GM12891 (cell line): ENCODE measurements at places on chromosomes 5 and 9.

DNA sequence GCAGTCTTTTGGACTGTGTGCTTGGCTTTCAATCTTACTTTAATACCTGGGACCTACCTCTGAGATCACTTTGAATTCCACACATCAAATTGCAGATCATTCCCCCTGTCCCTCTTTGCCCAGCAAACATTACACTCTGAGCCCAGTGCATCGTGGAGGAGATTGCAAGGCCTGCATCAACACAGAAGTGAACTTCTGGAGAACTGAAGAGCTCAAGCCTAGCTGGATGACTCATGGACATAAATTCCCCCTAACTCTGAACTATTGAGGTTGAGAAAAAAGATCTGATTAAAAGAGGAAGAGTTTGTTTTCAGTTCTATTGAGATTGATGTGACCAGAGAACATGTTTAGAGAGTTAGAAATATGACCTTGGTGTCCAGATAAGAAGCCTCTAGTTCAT, 316.0 kb upstream of the DMAC1 start:
- no peak for DNase-seq

DNA sequence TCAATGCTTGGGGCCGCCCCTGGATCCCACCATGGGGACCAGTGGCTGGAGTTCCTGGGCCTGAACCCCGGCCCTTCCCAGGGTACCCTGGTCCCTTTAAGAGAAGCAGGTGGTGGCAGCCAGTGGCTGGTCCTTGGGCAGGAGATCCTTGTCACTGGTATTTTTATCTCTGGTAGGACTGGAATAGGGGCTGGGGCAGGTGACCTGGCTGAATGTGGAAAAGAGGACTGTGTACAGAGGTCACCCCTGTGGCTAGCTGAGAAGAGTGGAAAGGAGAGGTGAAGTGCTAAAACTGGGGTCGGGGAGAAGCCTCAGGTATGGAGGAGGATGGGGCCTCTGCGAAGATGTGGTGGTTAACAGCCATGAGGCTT, 7.0 kb downstream of the CRAT start:
- DNase-seq = no peak

- no peak for DNase-seq
Measured at GRCh38 chr9:92550765-92551164, 15.0 kb upstream of the ECM2 start.

- DNase-seq = no peak
Measured at GRCh38 chr5:169809281-169809680, 171.0 kb downstream of the INSYN2B start.

DNA sequence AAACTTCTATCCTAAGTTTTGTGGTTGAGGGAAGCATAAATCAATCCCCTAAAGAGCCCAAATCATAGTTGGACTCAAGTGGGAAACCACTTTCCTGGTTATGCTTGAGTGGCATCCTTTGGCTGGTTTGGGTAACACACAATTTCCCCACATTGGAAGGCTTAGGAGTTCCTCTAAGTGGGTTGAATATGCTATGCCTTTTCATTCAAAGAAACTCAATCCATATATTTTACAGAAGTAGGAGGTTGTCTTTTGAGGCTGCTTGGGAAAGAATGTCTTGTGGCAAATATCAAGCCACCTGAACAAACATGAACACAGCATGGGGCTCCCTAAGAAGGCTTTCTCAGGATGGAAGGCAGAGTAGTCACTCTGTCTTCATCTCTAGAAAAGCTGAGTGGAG, 121.1 kb downstream of the SPATA31D1 start:
- no peak for DNase-seq

DNA sequence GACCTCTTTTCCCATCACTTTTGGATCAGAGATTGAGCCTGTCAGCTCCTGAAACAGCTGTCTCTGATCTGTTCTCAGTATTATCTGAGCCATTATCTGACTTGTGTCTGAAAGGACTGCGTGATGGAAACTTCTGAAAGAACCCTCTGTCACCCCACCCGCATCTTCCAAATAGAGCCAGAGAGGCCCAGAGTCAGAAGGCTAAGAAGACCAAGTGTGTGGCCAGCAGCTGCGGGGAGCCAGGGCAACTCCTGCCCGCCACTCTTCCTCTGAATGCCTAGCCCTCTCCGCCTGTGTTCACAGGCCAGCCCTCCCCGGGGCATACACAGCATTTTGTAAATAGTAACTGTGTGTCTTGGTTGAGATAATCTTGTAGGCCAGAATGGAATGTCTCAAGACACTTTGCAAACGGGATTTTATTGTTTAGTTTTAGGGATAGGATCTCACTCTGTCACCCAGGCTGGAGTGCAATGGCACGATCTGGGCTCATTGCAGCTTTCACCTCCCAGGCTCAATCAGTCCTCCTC, 92.7 kb downstream of the AOPEP start:
- DNase-seq = no peak

- DNase-seq = no peak
Measured at GRCh38 chr5:52840277-52841050, 52.7 kb downstream of the ITGA1 start.

- no peak for DNase-seq
Measured at GRCh38 chr5:71877511-71877910, 158.4 kb downstream of the CARTPT start.

DNA sequence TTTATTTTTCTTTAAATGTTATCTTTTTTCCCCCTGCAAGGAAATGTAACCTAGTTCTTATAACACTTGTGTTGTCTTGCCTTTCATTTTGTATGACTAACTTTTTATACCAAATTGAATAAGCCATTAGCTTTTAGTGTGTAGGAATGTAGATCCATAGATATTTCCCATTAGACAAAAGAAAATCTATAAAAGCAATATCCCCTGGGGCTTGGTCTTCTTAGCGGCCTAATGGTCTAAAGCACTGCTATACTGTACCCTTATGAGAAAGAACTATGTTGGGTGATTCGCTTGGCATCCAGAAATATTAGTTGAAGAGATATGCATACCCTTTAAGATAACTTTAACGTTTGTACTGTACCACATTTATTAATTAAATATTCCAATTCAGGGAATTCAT, 289.2 kb downstream of the CCDC171 start:
- DNase-seq = no peak

GRCh38 chr5:108386345-108387061, 4.6 kb upstream of the FBXL17 start:
- DNase-seq = no peak

DNA sequence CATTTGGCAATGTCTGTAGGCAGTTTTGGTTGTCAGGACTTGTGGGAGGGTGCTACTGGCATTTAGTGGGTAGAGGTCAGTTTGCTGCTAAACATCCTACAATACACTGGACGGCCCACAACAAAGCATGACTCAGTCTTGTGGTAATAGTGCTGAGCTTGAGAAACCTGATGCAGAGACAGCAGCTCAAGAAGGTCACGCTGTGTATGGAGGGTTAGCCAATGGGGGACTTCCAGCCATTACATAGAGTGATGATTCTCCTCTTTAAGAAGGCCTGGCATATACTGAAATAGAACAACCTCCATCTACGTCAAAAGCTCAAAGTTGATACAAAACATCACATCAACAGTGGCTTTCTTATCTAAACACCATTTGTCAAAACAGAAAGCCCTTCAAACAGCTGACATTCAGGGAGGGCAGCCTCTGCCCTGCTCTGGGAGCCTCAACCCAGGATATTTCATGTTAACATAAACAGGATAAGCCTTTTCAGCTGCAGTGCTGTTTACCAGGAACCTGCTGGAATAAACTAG, 143.0 kb downstream of the GPBP1 start:
- DNase-seq = no peak

GRCh38 chr9:15707000-15707399, 154.2 kb downstream of the CCDC171 start:
- DNase-seq = no peak

GRCh38 chr5:24668050-24668449, 23.3 kb upstream of the CDH10 start:
- DNase-seq = no peak

- DNase-seq = no peak
Measured at GRCh38 chr5:179265514-179266290, 79.6 kb downstream of the ADAMTS2 start.

- DNase-seq = no peak
Measured at GRCh38 chr9:85941622-85941940, 635 bp downstream of the NAA35 start.

DNA sequence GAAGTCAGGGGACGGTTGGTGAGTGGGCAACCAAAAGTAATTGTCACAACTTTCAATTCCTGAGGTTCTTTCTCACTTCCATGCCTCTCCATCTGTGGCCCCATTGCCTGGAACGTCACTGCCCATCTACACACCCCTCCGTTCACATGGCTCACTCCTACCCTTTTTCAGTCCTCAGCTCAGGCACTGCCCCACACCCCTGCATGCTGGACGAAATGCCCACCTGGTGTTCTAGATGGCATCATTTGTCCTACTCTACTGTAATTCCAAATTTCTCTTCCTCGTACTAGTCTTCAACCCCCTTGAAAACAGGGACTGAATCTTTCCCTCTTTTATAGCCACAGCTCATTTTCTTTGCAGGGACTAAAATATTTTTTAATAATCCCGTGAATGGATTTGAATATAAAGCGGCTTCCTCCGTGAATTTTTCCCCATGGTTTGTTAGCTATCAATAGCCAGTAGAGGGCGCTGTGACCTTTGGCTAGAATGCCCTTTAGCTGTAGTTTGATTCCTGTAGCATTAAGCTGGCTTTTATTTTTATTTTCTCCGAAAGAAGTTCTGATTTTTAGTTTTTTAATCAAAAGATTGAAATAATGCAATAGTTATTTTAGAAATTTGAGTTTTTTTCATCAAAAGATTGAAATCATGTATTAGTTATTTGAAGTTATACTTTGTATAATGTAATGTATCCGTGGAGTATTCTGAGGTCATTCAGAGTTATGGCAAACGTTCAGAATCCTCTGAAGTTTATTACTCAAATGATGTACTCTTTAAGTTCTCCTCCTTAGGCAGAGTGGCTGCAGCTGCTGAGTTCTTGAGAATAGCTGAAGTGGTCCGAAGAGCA, 232.1 kb downstream of the SH3GL2 start:
- DNase-seq = peak; percentile 14

- no peak for DNase-seq
Measured at GRCh38 chr9:28662675-28663074, 1089.4 kb upstream of the C9orf72 start.

DNA sequence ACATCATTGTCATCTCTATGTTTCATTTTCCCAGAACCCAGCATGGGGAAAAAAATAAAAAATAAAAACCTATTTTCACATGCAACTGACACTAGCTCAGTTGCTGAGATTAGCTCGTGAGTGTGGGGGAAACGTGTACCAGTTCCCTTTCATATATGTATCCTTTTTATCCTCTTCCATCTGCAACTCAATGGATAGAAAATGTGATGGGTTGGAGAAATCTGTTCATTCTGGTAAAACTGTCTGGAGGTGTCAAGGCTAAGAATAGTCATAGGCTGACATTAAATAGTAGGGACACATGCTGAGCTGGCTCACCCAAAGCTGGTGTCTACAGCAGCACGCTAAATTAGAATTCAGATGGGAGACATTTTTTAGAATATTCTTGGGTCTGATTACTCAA, 519.3 kb downstream of the ELAVL2 start:
- no peak for DNase-seq

- DNase-seq = no peak
Measured at GRCh38 chr5:39257554-39257953, 38.2 kb upstream of the FYB1 start.

GRCh38 chr5:98570661-98571191, 202.7 kb upstream of the RGMB start:
- no peak for DNase-seq

DNA sequence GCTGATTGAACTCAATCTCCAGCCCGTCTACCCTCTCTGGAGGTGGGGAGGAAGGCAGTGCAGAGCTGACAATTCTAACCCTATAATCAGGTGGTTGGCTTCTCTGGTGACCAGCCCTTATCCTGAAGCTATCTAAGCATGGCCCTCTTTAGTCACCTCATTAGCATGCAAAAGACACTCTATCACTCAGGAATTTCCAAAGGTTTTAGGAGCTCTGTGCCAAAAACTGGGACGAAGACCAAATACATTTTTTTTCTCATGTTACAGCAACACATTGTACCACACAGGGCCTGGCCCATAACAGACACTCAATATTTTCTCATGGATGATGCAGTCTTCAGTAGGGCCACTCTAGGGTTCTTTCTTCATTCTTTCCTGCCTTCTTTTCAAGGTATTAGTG, 118.8 kb upstream of the VLDLR start:
- no peak for DNase-seq

- DNase-seq = no peak
Measured at GRCh38 chr5:18662231-18662630, 1028.0 kb downstream of the TAF11L14 start.

- no peak for DNase-seq
Measured at GRCh38 chr5:55205001-55205400, 22.1 kb downstream of the MCIDAS start.

- no peak for DNase-seq
Measured at GRCh38 chr9:116154976-116155697, 1.5 kb downstream of the PAPPA start.

DNA sequence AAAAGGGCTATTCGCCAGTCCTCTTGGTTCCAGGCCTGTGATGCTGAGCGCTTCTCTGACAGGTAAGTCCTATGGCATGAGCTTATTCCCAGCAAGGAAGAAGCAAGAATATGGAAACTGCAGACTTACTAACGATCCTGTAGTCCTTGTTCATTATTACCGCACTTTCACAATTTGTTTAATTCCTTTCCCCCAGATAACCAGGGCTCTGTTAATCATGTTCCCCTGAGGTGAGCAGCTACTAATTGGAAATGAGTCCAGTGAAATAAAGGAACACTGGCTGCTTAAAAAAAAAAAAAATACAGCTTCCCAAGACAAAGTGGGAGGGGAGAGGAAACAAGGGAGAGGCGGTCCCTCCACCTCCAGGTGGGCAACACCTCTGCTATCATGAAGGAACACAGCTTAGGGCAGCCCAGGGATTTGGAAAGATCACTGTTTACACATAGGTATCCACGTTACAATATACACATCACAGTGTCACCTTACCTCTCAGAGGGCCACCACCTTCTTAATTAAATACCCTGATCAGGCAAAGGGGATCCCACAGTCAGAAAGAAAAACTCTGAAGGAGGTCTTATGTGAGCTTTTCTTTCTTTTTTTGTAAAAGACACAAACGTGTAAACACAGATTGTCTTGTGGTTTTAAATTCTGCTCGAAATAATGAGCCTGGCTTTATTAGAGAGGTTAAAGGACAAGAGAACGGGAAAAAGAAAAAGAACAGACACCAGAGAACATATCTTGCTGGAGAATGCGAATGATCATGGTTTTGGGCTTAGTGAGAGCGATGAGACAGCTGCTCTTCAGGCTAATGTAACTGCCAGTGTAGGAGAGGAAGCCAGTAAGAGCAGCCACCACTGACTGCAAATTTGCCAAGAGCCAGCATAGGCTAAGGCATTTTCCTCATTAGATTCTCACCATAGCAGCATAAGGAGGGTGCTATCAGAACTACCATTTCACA, 258.6 kb downstream of the CRB2 start:
- no peak for DNase-seq

- DNase-seq = no peak
Measured at GRCh38 chr5:180555168-180555921, 36.0 kb downstream of the SCGB3A1 start.

- DNase-seq = no peak
Measured at GRCh38 chr9:3939820-3940219, 360.0 kb downstream of the GLIS3 start.

- DNase-seq = no peak
Measured at GRCh38 chr5:64839936-64840335, 71.2 kb downstream of the CWC27 start.
